ENCODE measurements at places on chromosomes 16 and 17. TPM values are rescaled to one million over a fixed set of nuclear protein-coding genes. Genes with fewer than 3 reads are reported as not detected.

GRCh38 chr16:56763291-56763916, 33.5 kb downstream of the NUP93 start:
- peaks cover 15% of the 10 kb centered on the region for H3K36me3 ChIP-seq
- H3K27ac ChIP-seq, result no peak overlapping the region
- no peaks in the 10 kb centered on the region for H3K4me1 ChIP-seq
- no peaks in the 10 kb centered on the region for H3K27me3 ChIP-seq
- DNase-seq, result no peak
- no peak overlapping the region for H3K4me3 ChIP-seq

DNA sequence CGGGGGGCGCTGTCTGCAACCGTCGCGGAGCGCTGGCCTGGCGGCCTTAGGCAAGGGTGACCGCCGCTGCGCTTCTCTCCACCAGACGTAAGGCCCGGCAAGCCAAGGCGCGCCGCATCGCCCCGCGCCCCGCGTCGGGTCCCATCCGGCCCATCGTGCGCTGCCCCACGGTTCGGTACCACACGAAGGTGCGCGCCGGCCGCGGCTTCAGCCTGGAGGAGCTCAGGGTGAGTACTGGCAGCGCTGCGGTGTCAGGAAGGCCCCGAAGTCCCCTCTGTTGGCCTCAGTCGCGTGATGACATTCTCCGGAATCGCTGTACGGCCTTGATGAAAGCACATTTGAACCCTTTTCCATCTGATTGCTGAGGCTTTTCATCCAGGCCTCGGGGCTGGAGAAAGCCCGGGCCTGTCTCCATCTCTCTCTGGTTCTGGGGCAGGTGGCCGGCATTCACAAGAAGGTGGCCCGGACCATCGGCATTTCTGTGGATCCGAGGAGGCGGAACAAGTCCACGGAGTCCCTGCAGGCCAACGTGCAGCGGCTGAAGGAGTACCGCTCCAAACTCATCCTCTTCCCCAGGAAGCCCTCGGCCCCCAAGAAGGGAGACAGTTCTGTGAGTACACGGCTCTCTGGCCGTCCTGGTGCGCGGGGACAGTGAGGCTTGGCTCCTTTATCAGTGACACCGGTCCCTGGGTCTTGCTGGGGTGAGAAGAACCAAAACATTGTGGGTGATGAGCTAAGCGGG, 831 bp downstream of the RPL13 start:
- DNase-seq, result no peak
- peak overlapping the region; percentile 91 for H3K27ac ChIP-seq
- peaks cover 42% of the 10 kb centered on the region for H3K4me1 ChIP-seq
- H3K36me3 ChIP-seq, result peaks cover 4% of the 10 kb centered on the region
- no peaks in the 10 kb centered on the region for H3K27me3 ChIP-seq
- H3K4me3 ChIP-seq, result peak overlapping the region; percentile 92

GRCh38 chr16:80778703-80779102, 25.7 kb downstream of the CDYL2 start:
- no peak overlapping the region for H3K27ac ChIP-seq
- no peaks in the 10 kb centered on the region for H3K4me1 ChIP-seq

DNA sequence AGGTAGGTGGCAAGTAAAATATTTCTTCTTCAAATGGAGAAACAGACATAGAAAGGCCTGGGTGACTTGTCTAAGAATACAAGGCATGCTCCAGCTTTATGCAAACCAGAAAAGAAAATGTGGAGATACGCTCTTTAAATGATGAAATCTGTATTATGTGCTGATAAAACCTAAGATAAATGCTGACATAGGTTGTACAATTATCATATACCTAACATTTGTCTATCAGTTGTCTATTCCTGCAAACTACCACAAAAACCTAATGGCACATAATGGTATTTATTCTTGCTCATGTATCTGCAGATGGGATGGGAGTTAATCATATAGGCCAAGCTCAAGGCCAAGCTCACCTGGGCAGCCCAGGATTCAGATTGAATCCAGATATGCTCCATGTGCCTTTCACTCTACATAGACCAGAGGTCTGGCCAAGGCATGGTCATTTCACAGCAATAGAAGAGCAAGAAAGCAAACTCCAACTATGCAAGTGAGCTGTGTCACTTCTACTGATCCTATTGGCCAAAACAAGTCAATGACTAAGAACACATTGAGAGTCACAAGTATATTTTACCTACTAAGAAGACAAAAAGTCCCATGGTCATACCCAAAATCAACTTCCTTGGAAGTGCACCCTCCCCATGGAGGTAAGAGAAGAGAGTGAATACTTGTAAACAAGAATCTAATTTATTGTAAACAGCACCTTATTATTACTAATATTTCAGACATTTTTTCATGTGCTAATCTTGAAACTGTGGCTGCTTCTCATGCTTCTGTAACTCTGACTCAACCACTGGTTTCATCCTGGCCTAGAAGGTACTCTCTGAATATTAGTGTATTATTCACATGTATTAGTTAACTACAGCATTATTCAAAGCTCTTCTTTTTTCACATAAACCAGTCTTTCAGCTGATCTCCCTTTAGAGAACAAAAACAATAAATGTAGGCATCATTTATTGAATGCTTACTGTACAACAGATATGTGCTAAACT, 270.7 kb upstream of the SOX9 start:
- no peaks in the 10 kb centered on the region for H3K27me3 ChIP-seq
- no peaks in the 10 kb centered on the region for H3K4me1 ChIP-seq
- H3K27ac ChIP-seq, result no peak overlapping the region
- H3K4me3 ChIP-seq, result no peak overlapping the region
- no peak for DNase-seq

TRIM65 gene
- total RNA-seq, result 40.7 TPM

GRCh38 chr16:4046221-4046620, 70.0 kb downstream of the ADCY9 start:
- no peaks in the 10 kb centered on the region for H3K4me1 ChIP-seq
- no peaks in the 10 kb centered on the region for H3K27me3 ChIP-seq
- DNase-seq, result no peak
- H3K27ac ChIP-seq, result no peak overlapping the region
- no peaks in the 10 kb centered on the region for H3K36me3 ChIP-seq

GRCh38 chr17:39599665-39600231, 8.0 kb downstream of the NEUROD2 start:
- peaks cover 51% of the 10 kb centered on the region for H3K27me3 ChIP-seq
- peak; percentile 52 for DNase-seq
- H3K36me3 ChIP-seq, result no peaks in the 10 kb centered on the region
- no peak overlapping the region for H3K27ac ChIP-seq
- no peak overlapping the region for H3K4me3 ChIP-seq

- H3K36me3 ChIP-seq, result no peaks in the 10 kb centered on the region
- no peak overlapping the region for H3K4me3 ChIP-seq
- H3K27me3 ChIP-seq, result no peaks in the 10 kb centered on the region
- no peak for DNase-seq
- H3K27ac ChIP-seq, result no peak overlapping the region
These were observed 697.2 kb downstream of the TOX3 start for GRCh38 chr16:51849715-51850114.

- H3K36me3 ChIP-seq, result no peaks in the 10 kb centered on the region
- no peak overlapping the region for H3K4me3 ChIP-seq
- H3K4me1 ChIP-seq, result peaks cover 20% of the 10 kb centered on the region
- DNase-seq, result peak; percentile 56
- H3K27me3 ChIP-seq, result no peaks in the 10 kb centered on the region
These were observed 2.0 kb upstream of the ARRB2 start for GRCh38 chr17:4708436-4708835.

CHST4 gene
- total RNA-seq, result not detected

- H3K27me3 ChIP-seq, result peaks cover 7% of the 10 kb centered on the region
- H3K36me3 ChIP-seq, result no peaks in the 10 kb centered on the region
- no peaks in the 10 kb centered on the region for H3K4me1 ChIP-seq
- no peak overlapping the region for H3K4me3 ChIP-seq
- H3K27ac ChIP-seq, result no peak overlapping the region
- no peak for DNase-seq
These were observed 96.2 kb downstream of the USP31 start for GRCh38 chr16:23052908-23053580.

DNA sequence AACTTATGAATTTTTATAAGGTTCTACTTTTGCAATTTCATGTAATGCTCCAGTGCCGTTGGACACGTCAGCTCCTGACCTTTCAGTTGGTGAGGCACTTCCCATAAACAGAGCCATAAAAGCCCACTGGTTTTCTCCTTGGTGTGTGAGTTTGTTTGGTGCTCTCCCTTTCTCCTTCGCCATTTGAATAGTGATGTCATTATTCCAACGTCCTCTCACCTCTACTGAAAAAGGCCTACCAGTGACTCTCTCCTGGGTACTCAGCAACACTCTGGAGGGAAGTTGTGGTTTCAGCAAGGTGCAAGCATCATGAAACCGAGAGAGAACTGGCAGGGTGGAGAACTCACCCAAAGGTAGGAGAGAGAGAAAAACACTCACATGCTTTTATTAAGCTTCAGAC, 29.6 kb upstream of the HNF1B start:
- peaks cover 24% of the 10 kb centered on the region for H3K4me1 ChIP-seq
- peak overlapping the region; percentile 35 for H3K27ac ChIP-seq
- no peak overlapping the region for H3K4me3 ChIP-seq
- no peaks in the 10 kb centered on the region for H3K27me3 ChIP-seq
- peak; percentile 79 for DNase-seq

SLC13A2 gene
- total RNA-seq, result not detected

DNA sequence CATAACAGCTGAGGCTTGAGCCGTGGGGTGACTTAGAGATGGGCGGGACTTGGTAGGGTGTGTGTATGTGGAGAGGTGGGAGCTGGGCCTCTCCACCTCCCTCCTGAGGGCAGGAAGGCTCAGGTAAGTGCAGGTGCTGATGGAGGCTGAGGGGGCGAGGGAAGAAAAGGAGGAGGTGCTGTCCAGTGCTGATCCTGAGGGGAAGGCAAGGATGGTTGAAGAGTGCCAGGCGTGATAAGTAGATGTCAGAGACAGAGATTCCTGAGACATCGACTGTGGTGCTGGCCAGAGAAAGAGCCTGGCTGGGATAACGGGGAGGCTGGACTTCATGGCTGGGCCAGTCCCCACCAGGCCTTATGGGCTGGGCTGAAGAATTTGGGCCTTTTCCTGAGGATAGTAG, 159.1 kb downstream of the SDK2 start:
- no peaks in the 10 kb centered on the region for H3K36me3 ChIP-seq
- H3K4me3 ChIP-seq, result no peak overlapping the region
- H3K4me1 ChIP-seq, result peaks cover 11% of the 10 kb centered on the region
- H3K27me3 ChIP-seq, result no peaks in the 10 kb centered on the region
- H3K27ac ChIP-seq, result no peak overlapping the region

FZD2 gene
- total RNA-seq, result 2.3 TPM

QPRT gene
- total RNA-seq, result 0.24 TPM

GRCh38 chr17:7014995-7015958, 2.9 kb downstream of the RNASEK start:
- peaks cover 20% of the 10 kb centered on the region for H3K36me3 ChIP-seq
- peaks cover 53% of the 10 kb centered on the region for H3K4me1 ChIP-seq
- H3K27me3 ChIP-seq, result no peaks in the 10 kb centered on the region
- H3K4me3 ChIP-seq, result peak overlapping the region; percentile 96

GNGT2 gene
- 9.3 TPM for total RNA-seq

KRTAP9-2 gene
- not detected for total RNA-seq

KRTAP9-8 gene
- not detected for total RNA-seq

SLC6A2 gene
- not detected for total RNA-seq

FLYWCH1 gene
- total RNA-seq, result 120 TPM
